ENCODE measurements at places on chromosomes 1 and 21.

- DNase-seq: no peak
These were observed 359.1 kb downstream of the S1PR1 start for GRCh38 chr1:101595881-101596374.

DNA sequence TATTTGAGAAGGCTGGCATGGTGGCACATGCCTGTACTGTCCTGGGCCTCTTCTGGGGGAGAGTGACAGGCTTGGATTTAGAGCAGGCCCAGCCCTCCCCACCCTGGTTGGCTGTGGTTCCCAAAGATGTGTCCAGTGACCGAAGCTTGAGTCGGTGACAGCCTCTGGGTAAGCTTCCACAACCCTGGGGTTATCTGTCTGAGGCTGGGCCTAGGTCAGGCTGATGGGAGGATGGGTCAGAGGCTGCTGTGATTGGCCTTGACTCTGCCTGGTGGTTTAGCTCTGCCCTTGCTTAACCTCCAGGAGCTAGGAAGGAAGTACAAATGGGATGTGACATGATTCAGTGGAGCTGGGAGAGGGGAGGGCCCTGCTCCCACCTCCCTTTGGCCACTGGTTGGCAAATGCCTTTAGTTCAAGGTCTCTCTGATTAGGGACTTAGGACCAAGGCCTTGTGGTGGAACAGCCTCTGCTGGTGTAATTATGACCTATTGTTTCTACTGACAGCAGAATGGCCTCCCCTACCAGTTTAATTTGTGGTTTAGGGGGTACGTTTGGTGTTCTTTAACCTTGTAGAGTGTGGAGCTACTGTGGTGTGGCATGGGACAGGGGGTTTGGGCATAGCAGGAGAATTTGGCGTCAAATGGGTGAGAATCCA, 16.6 kb downstream of the NUDC start:
- no peak for DNase-seq

DNA sequence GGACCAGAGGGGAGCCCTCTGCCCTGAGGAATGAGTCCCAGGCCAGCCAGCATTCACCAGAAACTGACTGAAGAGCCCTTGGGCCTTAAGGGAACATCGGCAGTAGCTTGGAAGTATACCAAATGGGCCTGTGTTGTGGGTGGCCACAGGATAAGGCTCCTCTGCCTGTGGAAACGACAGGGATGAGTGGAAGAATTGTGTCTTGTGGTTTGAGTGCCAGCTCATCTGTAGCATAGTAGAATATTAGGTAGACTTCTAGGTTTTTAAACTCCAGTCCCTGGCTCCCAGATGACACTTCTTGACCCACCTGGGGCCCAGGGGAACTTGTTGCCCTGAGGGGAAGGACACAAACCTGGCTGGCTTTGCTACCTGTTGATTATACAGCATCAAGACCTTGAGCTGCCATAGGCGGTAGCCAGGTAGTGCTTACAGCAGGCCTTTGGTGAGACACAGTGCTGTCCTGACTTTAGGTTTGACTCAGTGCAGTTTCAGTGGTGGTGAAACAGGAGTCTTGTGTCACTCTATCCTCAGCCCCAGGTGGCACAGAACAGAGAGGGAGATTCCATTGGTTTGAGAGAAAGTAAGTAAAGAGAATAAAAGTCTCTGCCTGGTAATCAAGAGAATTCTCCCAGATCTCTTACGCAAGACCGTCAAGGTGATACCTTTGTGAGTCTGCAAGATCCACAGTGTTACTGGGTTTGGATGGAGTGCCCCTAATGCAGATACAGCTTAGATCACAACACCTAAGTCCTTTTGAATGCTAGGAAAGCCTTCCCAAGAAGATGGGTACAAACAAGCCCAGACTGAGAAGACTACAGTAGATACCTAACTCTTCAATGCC, 50.2 kb downstream of the RABGAP1L start:
- no peak for DNase-seq

DNA sequence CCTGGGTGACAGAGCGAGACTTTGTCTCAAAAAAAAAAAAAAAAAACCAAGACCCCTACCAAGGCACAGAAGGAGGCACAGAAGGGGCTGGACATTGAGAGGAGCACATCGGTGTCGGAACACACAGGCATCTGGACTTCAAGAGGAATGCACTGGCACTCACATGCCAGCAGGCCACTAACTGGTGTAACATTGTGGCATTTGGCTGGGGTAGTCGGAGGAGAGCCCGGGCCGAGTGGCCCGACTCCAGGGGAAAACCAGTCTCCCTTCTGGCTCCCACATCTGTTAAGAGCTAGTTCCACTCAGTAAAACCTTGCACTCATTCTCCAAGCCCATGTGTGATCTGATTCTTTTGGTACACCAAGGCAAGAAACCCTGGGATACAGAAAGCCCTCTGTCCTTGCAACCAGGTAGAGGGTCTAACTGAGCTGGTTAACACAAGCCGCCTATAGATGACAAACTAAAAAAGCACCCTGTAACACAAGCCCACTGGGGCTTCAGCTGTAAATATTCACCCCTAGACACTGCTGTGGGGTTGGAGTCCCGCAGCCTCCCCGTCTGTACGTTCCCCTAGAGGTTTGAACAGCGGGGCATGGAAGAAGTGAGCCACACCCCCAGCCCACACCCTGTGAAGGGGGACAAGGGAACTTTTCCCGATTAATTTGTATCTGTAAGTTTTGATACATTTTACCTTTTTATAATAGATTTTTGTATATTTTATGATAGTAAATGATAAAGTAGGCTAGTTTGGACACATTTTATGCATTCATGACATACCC, 17.2 kb upstream of the AKIRIN1 start:
- no peak for DNase-seq

DNA sequence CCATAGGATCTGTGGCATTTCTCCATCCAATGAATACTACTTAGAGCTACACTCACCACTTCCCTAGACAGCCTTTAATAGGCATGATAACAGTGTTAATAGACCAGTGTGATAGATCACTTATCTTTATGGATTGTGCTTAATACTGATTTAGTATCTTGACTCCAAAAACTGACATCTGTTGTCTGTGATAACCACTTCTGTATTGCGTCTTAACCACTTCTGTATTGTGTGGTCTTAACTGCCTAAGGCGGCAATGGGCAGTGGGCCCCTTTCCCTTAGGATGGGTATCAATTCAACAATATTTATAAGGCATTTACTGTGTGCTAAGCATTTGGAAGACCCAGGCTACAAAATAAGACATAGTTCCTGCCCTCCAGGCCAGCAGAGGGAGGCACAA, 32.0 kb upstream of the RCAN3 start:
- DNase-seq: no peak

DNA sequence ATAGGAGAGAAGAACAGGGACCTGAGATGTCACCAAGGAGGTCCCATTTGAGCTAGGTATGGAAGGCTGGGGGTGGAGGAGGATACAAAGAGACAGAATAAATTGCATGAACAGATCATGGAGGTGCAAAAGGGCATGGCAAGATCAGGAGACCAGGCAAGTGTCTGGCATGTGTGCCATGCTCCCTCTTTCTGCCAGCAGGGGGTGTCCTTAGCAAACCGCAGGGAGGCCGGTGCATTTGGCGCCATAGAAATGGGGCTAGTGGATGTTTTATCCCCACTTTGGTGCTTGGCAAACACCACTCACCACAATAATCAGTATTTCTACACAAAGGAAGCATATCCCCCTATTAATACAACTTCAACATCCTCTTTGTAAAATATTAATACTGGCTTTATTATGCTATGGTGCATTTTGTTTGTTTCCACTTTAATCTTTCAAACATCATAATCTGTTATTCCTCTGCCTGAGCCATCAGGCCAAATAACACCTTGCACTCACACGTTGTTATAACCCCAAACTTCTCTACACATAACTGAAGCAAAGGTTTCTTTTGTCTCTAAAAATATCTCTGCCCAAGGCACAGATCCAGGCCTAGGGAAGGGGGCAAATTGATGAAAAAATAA, 25.9 kb downstream of the S100A6 start:
- DNase-seq: peak; percentile 26

- DNase-seq: peak; percentile 69
These were observed 1.2 kb upstream of the CAMTA1 start for GRCh38 chr1:6783936-6784559.

- no peak for DNase-seq
These were observed 127.6 kb downstream of the DMRTB1 start for GRCh38 chr1:53586765-53587164.

DNA sequence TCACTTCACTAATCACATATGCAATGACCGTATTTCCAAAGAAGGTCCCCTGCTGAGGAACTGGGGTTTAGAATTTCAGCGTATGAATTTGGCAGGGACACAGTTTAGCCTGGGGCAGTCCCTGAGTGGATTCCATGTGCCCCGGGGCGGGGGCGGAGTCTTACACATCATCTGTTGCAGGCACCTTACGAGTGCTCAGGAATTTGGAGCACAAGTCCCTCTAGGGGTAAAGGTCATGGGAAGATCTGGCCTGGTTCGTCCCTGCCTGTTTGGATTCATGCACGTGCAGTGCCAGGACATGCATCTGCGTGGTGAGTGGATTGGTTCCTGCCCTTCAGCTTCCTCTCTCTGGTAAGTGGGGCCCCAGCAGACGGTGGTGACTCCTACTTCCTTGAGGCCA, 208.3 kb upstream of the C1orf174 start:
- no peak for DNase-seq

GRCh38 chr21:42526379-42526727, 12.7 kb downstream of the SLC37A1 start:
- peak; percentile 43 for DNase-seq

Data from NCI-H1092 (cell line).